ENCODE measurements at places on chromosomes 1 and 21.
A peak's percentile ranks its signal among the peaks of the same experiment; 100 is the strongest.

DNA sequence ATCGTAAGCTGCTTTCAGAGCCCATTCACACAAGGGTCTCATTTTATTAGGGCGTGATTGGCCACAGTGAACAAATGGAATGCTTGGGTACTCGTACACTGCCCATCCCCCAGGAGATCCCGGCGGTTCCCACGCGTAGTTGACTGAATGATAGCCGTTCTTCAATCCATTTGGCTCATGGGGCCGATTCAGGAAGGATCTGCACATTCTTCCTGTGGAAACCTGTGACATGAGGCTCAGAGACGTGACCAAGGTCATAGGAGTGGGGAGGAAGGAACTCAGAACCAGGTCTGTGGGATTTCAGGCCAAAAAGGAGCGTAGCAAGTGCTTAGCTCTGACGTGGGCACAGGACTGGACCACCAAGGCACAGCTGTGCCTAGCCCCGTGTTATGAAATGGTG is 11.7 kb downstream of the ABCG1 start:
- DNase-seq: no peak

- DNase-seq: no peak
These were observed 189.6 kb downstream of the TGFBR3 start for GRCh38 chr1:91696321-91696720.

DNA sequence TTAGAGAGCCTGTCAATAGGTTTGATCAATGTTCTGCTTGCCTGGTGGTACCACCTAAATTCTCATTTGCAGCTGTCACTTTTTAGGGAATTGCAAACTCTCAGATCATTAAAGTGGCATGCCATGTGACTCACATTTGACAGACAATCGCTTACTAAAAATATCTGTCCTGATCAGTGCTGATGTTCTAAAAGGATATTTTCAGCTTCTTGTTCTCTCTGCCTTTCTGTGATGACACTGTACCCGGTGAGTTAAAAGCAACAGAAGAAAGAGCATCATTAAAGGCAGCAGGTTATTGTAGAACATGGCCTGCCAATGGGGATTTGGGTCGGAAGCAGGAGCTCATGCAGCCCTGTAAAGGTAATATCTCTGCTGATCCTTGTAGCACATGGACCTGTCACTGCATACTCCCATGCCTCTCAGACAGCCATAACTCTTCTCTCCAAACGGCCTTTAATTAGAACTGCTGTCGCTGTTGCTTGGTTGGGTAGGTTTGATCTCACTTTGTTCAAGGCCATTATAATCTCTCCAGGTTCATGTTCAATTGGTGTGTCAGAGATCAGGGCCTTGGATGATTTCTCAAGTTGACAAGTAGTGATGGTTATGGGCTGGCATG is 441.3 kb upstream of the DEPDC1 start:
- no peak for DNase-seq

GRCh38 chr1:234780531-234781162 is 170.7 kb upstream of the IRF2BP2 start:
- no peak for DNase-seq

DNA sequence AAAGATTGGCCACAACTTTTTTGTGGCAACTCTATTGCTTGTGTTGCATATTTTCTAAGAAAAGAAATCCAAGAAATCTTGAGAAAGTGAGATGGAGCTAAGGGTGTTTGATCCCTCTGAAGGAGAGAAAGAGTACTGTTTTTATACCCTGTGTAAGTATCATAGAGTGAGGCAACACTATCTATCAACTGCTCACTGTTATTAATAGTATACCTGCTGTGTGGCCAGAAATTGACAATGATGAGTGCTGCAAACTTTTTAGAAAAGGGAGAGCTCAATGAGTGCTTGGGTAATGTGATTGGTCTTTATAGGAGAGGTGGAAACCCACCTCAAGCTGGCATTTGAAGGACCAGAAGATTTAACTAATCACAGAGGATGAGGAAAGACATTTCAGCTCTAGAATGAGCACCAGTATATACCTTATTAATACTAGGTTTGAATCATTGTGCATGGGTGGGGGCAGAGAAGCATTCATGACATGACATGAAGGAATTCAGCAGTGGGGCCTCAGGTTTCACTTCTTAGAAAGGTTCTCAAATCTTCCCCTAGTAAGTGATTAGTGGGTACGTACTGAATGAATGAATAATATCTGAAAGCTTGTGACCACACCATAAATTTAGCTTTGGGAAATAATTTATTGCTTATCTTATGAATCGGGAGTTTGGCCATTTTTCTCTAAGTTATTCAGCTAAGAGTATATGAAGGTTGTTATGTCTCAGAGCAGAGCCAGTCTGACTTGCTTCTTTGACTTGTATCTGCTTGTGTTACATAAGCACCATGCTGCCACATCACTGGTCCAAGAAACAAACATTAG is 169.2 kb upstream of the SGIP1 start:
- DNase-seq: no peak

DNA sequence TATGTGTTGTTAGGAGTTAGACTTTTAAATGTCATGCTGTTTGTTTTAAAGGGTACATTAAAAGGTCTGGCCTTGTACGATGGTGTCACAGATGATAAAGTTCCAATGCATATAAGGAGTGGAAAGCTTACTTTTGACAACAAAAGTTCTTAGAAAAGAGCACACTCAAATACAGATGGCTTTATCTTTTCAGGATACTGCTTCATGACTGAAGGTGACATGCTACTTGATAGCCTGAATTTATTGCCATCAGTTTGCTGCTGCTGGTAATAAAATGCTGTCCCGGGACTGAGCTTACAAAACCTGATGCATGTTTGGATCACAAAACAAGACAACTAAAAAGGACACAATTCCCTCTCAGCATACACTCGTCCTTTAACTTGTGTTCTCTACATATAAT is 84.9 kb downstream of the TTC3 start:
- no peak for DNase-seq

- no peak for DNase-seq
These were observed 143.0 kb upstream of the GRIK3 start for GRCh38 chr1:37177230-37177864.

DNA sequence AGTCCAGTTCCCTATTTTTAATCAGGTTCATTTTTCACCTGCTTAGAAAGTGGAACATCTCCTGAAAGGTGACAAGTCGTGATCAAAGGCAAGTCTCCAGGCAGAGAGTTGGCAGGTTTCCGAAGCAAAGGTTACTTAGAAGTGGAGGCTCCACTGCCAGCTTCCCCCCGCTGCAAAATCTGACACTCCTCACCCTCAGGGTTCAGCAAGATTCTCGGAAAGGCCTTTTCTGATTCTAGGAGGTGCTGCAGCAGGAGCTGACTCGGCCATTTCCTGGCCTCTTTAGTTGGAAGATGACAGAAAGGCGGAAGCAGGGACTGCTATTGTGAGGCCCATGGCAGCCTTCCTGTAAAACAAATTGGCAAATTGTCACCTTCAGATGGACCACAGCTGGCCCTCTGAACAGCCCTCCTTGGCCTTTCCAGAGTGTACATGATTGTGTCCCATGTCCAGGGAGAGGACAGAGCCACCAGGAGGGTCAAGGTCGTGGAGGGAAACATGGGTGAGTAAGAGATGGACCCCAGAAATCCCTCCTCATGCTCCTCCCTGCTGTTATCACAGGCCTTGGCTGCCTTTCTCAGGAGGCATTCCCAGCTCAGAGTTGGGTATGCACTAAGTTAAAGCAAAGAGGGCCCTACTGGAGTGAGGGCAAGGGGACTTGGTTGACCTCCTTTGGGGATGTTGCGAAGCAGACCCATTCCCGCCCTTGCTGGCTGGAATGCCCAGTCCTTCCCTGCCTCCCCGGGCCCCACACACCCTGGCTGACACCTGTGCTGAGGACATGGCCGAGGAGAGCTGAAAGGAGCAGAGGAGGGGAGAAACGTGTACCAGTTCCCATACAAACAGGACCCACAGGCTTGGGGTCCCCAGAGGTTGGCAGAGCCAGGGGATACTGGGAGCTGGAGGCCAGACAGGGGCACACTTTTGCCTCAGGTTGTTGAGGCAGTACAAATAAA is 115.5 kb upstream of the IRF2BP2 start:
- DNase-seq: peak; percentile 9

DNA sequence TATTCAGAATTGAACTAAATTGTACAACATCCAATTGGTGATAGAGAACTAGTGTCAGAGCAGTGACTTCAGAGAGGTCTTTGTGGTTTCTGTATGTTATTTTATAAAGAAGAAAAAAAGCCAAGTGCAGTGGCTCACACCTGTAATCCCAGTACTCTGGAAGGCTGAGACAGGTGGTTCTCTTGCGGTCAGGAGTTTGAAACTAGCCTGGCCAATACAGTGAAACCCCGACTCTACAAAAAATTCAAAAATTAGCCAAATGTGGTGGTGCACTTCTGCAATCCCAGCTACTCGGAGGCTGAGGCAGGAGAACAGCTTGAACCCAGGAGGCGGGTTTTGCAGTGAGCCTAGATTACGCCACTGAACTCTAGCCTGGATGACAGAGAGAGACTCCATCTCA is 90.7 kb downstream of the ASH1L start:
- no peak for DNase-seq

DNA sequence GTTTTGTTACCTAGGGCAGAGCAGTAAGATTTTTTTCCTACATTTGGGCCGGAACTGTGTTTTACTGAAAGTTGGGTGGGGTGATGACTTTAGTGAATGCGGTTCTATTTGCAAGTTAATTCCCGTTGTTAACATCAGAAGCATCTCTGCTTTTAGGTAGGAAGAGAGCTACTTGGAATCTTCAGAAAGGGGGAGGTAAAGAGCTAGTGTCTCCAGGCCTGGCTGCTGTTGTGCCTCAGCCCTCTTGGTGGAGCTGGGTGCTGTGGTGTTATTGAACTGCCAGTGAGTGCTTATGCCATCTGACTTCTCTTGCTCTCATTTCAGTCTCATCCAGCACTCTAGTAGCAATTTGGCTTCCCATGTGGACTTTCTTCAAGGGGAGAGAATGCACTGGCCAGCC is 3.4 kb downstream of the KDM4A start:
- no peak for DNase-seq

GRCh38 chr1:222417264-222417663 is 130.6 kb downstream of the HHIPL2 start:
- no peak for DNase-seq

DNA sequence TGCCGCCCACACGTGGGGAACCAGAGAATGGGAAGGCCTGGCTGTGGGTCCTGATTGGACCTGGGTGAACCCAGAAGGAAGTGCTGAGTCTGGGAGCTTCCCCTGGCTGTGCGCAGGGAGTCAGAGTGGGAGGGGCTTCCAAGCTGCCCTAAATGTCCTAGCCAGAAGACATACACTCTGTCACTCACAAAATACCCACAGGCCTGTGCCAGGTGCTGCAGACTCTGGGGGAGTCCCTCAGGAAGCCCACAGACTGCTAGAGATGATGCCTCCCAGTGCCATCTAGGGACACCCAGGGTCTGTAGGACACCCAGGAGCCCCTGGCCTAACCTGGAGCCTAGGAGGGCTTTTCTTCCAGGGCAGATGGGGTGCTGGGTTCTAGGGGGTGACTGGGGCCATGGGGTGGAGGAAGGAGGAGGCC is 33.7 kb upstream of the LRP8 start:
- no peak for DNase-seq

DNA sequence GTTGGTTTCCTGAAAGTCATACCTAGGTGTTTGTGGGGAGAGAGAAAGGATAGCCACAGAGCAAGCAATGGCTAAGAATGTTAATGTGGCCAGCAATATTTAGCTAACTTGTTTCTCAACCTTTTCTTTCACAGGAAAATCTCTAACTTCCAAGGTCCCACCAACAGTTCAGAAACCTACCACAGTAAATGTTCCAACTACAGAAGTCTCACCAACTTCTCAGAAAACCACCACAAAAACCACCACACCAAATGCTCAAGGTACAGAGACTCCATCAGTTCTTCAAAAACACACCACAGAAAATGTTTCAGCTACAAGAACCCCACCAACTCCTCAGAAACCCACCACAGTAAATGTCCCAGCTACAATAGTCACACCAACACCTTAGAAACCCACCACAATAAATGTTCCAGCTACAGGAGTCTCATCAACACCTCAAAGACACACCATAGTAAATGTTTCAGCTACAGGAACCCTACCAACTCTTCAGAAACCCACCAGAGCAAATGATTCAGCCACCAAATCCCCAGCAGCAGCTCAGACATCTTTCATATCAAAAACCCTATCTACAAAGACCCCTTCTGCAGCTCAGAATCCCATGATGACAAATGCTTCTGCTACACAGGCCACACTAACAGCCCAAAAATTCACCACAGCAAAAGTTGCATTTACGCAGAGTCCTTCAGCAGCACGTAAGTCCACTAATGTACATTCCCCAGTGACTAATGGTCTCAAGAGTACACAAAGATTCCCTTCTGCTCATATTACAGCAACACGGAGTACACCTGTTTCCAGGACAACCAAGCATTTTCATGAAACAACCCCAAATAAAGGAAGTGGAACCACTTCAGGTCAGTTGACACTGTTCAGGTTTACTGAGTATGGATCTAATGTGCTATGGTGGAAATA is 15.3 kb downstream of the CD55 start:
- no peak for DNase-seq

DNA sequence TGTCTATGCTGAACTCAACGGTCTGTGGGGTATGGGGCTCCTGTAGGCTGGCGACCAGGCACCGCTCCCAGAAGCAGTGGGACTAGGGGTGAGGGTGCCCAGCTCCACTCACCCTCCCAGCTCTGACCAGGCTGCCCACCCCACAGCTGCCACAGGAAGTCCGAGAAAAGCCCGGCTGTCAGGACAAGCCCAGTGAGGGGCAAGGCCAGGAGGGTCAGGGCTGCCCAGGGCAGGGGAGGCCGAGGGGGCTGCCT is 3.5 kb upstream of the TMEM52 start:
- DNase-seq: no peak

DNA sequence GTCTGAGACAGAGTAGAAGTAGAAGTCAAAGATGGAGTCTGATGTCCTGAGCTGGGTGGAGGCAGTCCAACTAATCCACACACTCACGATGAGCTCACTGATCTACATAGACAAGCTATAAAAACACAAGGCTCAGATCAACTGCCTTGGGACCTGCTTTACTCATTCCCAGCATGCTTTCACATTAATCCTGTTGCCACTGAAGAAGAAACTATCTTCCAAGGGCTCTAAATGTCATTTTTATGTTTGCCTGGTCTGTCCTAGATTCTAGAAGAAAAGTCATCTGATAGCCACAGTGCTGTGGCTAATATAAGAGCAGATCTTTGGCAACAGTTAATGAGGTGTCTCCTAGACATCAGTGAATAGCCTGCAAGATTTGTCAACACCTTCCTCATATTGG is 522.7 kb downstream of the NUF2 start:
- DNase-seq: no peak

DNA sequence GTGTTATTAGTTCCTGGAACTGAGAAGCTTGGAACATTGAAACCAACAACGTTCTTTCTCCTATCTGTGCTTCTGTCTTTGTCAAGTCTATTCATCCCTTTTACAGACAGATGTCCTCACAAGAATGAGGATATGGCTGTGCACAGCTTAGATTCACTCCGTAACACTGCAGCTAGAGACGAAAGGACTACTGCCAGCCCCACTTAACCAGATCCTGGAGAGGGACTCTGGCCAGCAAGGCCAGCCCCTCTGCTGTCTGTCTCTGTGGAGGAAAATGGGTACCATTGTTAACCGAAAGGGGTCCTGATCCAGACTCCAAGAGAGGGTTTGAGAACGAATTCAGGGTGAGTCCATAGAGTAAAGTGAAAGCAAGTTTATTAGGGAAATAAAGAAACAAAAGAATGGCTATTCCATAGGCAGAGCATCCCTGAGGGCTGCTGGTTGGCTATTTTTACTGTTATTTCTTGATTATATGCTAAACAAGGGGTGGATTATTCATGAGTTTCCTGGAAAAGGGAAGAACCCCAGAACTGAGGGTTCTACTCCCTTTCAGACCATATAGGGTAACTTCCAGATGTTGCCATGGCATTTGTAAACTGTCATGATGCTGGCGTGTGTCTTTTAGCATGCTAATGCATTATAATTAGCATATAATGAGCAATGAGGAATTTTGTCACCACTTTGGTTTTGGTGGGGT is 17.4 kb upstream of the USP24 start:
- no peak for DNase-seq

Measured in activated T-cell treated with anti-CD3 and anti-CD28 coated beads for 1 hour (primary cell).